ENCODE measurements at places on chromosomes 1 and 21. TPM values are rescaled to one million over a fixed set of nuclear protein-coding genes. Genes with fewer than 3 reads are reported as not detected.

Gene SLC45A3
- total RNA-seq = 4.8 TPM

Gene MEX3A
- 3.3 TPM for total RNA-seq

Gene FAM43B
- total RNA-seq = not detected

Gene LRRC42
- 33.9 TPM for total RNA-seq

Gene HSD3B2
- not detected for total RNA-seq

Gene LPAR3
- 1.5 TPM for total RNA-seq
